ENCODE measurements at places on chromosomes 2 and 18. TPM values are rescaled to one million over a fixed set of nuclear protein-coding genes. Genes with fewer than 3 reads are reported as not detected.

DNA sequence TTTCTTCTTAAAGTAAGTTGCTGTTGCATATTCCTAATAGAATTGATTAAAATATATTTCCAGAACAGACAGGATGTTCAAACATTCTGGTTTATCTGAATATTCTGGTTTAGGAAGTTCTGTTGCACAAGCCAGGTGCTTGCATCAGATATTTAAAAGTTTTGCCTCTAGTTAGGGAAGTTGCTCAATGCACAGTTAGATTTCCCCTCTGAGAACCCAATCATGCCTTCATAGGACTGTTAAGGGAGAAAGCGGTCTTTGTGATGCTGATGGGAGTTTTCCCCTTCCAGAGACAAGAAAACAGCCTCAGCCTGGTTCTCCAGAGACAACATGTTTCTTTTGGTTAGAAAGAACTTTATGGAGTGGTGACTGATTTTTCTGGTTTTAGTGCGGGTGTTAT, 65.6 kb upstream of the REV1 start:
- H3K4me3 ChIP-seq: no peak overlapping the region
- no peak overlapping the region for H3K27ac ChIP-seq
- no peaks in the 10 kb centered on the region for H3K36me3 ChIP-seq
- peaks cover 10% of the 10 kb centered on the region for H3K27me3 ChIP-seq
- no peak for DNase-seq

GRCh38 chr2:109719871-109720270, 74.2 kb upstream of the RGPD5 start:
- H3K4me1 ChIP-seq: no peaks in the 10 kb centered on the region
- H3K27ac ChIP-seq: no peak overlapping the region
- peaks cover 3% of the 10 kb centered on the region for H3K27me3 ChIP-seq
- no peak for DNase-seq
- H3K4me3 ChIP-seq: no peak overlapping the region
- H3K36me3 ChIP-seq: no peaks in the 10 kb centered on the region

DNA sequence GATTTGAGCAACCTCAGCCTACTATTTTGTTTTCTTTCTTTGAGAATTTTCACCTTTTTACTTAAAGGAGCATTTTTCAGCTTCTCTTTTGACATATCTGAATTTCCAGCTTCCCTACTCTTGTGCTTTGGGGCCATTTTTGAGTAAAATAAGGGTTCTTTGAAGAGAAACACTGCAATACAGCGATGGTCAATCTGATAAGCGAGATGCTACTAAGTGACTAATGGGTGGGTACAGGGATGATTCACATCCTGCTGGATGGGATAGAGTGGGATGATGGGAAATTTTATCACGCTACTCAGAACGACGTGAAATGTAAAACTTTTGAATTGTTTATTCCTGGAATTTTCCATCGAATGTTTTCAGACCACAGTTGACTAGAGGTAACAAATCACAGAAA, 211.5 kb downstream of the TMEM247 start:
- H3K36me3 ChIP-seq: no peaks in the 10 kb centered on the region
- no peak overlapping the region for H3K27ac ChIP-seq
- H3K4me3 ChIP-seq: no peak overlapping the region
- DNase-seq: no peak

GRCh38 chr2:102279391-102279735, 32.0 kb upstream of the IL1RL1 start:
- peak overlapping the region; percentile 22 for H3K27ac ChIP-seq
- H3K27me3 ChIP-seq: no peaks in the 10 kb centered on the region
- H3K4me3 ChIP-seq: no peak overlapping the region
- H3K4me1 ChIP-seq: peaks cover 57% of the 10 kb centered on the region

DNA sequence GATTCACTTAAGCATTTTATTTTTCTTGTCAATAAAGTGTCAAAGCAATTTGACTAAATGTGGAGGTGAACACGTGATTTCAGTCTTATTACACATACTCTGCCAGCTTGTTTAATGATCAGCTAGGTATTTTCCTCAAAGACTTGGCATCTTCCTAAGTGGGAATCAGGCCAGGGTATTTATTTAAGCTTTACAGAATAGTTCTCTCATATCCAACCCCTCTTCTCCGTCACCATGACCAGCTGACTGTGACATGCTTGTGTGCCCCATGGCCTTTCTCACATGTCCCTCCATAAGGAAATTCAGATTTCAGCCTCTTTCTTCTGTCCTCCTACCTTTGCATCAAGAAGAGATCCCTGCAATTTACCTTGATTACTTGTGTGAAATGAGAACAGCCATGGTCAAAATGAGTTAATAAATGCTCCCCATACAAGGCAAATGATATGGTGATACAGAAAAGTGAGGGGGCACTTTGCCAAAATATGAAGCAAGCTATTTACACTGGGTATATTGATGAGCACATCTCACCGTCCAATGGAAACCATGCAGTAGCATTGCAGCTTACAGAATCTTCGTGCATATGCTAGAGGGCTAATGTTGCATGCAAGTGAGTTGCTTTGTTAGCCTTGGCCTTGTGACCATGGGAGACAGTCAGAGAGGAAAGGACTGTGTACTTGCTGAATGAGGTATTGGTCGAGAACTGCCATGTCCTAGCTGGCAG, 202.2 kb downstream of the RNF152 start:
- peaks cover 1% of the 10 kb centered on the region for H3K27me3 ChIP-seq
- no peak overlapping the region for H3K4me3 ChIP-seq
- DNase-seq: no peak
- H3K27ac ChIP-seq: no peak overlapping the region
- H3K36me3 ChIP-seq: no peaks in the 10 kb centered on the region

GRCh38 chr18:55477860-55478581, 110.0 kb downstream of the TCF4 start:
- peak overlapping the region; percentile 93 for H3K4me3 ChIP-seq
- peak overlapping the region; percentile 91 for H3K27ac ChIP-seq
- peaks cover 5% of the 10 kb centered on the region for H3K27me3 ChIP-seq

- no peaks in the 10 kb centered on the region for H3K4me1 ChIP-seq
- H3K4me3 ChIP-seq: no peak overlapping the region
- no peak for DNase-seq
- peaks cover 2% of the 10 kb centered on the region for H3K36me3 ChIP-seq
- H3K27me3 ChIP-seq: peaks cover 4% of the 10 kb centered on the region
- H3K27ac ChIP-seq: no peak overlapping the region
Observed at GRCh38 chr2:240229603-240230235, 89.3 kb upstream of the OTOS start.

DNA sequence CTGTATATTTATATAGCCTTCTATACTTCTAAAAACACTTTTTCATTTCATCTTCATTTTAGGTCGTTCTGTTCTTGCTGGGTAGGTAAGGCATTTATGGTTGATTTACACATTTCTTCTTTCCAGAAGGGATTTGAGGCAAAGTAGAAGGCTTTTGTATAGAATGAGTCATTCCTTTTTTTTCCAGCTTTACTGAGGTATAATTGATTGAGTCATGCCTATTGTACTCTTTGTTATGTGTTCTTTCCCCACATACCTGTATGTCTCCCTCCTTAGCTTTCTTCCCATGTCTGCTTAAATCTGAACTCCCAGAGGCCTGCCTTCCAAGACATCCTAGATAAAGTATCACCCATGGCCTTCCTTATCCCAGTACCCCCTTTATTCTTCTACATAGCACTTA, 4.8 kb upstream of the CDC42EP3 start:
- H3K27ac ChIP-seq: no peak overlapping the region
- no peak overlapping the region for H3K4me3 ChIP-seq
- peaks cover 8% of the 10 kb centered on the region for H3K4me1 ChIP-seq
- H3K27me3 ChIP-seq: peaks cover 2% of the 10 kb centered on the region

DNA sequence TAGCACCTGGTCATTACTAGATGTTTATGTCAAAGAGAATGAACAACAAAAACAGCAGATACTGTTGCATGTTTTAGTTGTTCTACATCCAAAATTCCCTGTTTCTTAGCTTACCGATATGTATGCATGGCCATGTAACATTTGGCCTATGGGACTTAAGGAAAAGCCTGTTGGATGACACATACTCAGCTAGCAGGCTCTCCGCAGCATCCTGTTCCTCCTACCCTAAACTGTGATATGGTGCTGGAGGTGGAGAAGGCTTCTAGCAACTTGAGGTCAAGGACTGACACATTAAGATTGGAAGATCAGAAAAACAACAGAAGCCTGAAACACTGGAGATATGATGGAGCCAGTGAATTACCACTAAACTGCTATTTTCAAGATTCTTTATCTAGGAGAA, 537.8 kb downstream of the LRRTM4 start:
- H3K27ac ChIP-seq: no peak overlapping the region
- H3K4me3 ChIP-seq: no peak overlapping the region
- no peaks in the 10 kb centered on the region for H3K4me1 ChIP-seq
- no peaks in the 10 kb centered on the region for H3K27me3 ChIP-seq

- no peak for DNase-seq
- no peak overlapping the region for H3K27ac ChIP-seq
- peaks cover 16% of the 10 kb centered on the region for H3K27me3 ChIP-seq
- H3K4me3 ChIP-seq: no peak overlapping the region
- H3K4me1 ChIP-seq: peaks cover 2% of the 10 kb centered on the region
- H3K36me3 ChIP-seq: no peaks in the 10 kb centered on the region
Observed at GRCh38 chr2:170162271-170162632, 15.7 kb upstream of the MYO3B start.

DNA sequence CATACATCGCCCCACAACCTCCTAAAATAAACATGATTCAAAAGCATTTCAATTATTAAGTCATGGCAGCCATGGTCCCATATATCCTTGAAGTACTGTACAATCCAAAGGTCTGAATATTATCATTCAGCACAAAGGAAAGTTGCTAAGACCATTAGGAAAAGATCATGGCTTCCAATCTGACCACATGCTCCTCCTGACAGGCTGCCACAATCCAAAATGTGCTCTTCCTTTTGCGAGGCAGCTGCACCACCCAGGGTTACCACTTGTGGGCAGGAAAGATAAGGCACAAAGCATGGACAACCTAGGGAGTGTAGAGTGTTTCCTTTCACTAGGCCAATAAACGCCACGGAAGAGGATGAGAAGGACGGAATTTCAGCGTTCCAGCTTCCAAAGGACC, 5.4 kb downstream of the BOLA3 start:
- no peaks in the 10 kb centered on the region for H3K27me3 ChIP-seq
- H3K4me3 ChIP-seq: no peak overlapping the region
- no peak overlapping the region for H3K27ac ChIP-seq
- peaks cover 5% of the 10 kb centered on the region for H3K4me1 ChIP-seq

DNA sequence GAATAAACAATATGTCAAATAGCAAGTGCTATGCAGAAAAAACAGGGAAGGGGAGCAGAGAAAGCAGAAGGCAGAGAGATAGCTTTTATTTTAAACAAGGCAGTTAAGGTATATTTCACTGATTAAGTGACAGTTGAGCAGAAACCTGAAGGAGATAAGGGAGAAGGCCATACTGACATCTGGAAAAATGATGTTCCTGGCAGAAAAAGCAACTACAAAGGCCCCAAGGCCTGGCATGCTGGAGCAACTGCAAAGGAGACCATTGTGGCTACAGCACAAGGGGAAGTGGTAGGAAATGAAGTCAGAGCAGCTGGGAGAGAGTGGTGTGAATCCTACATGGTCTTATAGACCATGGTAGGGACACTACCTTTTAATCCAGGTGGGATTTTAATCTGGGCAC, 8.9 kb upstream of the PCBP1 start:
- H3K4me1 ChIP-seq: peaks cover 37% of the 10 kb centered on the region
- H3K4me3 ChIP-seq: peak overlapping the region; percentile 41
- H3K27me3 ChIP-seq: no peaks in the 10 kb centered on the region
- peaks cover 43% of the 10 kb centered on the region for H3K36me3 ChIP-seq
- H3K27ac ChIP-seq: peak overlapping the region; percentile 63

DNA sequence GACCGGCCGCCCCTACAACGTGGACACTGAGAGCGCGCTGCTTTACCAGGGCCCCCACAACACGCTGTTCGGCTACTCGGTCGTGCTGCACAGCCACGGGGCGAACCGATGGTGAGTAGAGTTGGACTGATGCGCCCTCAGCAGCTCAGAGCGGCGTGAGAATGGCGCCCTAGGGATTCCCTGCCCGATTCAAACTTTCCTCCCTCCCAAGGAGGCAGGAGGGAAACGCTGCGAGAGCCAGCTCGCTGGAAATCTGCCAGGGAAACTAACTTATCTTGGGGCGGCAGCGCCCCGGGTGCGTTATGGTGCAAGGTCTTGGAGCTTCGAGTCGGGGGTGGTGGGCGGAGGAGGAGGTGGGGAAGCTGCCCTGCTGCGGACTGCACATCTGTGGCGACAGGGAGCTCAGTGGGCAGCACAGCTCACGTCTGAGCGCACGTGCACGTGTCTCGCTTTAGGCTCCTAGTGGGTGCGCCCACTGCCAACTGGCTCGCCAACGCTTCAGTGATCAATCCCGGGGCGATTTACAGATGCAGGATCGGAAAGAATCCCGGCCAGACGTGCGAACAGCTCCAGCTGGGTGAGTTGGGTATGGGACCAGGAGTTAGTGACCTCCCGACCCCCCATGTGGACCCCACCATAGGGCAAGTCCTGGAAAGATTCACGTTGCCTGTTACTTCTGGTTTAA, 697 bp downstream of the ITGA4 start:
- H3K4me3 ChIP-seq: peak overlapping the region; percentile 99
- H3K27me3 ChIP-seq: no peaks in the 10 kb centered on the region
- peak overlapping the region; percentile 94 for H3K27ac ChIP-seq
- H3K36me3 ChIP-seq: peaks cover 42% of the 10 kb centered on the region

DNA sequence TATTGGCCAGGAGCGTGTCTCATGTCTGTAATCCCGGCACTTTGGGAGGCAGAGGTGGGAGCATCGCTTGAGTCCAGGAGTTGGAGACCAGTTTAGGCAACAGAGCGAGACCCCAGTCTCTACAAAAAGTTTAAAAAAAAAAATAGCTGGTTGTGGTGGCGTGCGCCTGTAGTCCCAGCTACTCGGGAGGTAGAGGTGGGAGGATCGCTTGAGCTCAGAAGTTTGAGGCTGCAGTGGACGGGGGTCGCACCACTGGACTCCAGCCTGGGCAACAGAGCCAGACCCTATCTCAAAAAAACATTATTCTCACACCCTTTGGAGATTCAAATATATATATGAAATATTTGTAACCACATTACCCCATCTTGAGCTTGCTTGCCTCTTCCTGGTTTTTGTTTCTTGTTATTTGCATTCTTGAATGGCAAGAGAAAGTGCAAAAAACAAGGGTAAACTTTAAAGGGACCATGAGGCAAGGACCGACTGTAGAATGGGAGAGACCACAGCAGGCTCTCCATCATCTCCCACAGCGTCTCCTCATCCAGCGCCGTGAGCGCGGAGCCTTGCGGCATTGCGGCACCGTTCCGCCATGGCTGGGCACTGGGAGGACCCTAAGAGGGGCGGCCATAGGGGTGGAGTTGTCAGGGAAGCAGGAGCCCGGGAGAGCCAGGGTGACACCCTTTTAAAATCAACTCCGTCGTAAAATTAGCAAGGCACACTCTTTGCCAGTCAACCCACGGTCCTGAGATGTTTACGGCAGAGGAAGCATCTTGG, 1.4 kb downstream of the ELP2 start:
- DNase-seq: no peak
- peaks cover 29% of the 10 kb centered on the region for H3K4me1 ChIP-seq
- H3K27me3 ChIP-seq: no peaks in the 10 kb centered on the region
- H3K36me3 ChIP-seq: peaks cover 16% of the 10 kb centered on the region
- peak overlapping the region; percentile 93 for H3K4me3 ChIP-seq
- H3K27ac ChIP-seq: peak overlapping the region; percentile 95

The IDH1 gene
- total RNA-seq: 30.0 TPM

The CCDC142 gene
- total RNA-seq: 36.8 TPM

The MROH2A gene
- not detected for total RNA-seq

The RIT2 gene
- total RNA-seq: not detected

The MSH2 gene
- total RNA-seq: 43.9 TPM

All from activated naive CD8-positive, alpha-beta T cell treated with anti-CD3 and anti-CD28 coated beads, Interleukin-2, amount 10 ng/mL, durations not matched to agents 7 days and 5 days (primary cell).